ENCODE measurements at places on chromosomes 2 and 18.

- DNase-seq, result peak; percentile 79
Observed at GRCh38 chr2:106115250-106115649, 78.9 kb downstream of the UXS1 start.

DNA sequence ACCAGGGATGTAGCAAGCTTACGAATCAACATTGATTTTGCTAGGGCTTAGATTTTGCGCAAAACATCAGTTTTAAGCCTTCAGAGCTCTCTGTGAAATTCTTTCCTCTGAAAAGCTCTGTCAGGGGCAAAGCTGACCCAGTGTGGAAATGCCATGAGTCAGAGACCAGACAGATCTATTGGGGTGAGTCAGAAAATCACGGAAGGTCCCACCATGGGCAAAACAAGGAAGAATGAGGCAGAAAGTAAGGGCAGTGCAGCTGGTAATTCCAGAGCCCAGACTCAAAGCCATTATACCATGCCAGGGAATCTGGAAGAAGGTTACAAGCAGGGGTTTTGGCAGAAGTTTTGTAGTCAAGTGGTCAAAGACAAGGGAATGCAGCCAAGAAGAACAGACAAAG is 256.6 kb upstream of the CTAGE1 start:
- peak; percentile 98 for DNase-seq

- DNase-seq, result no peak
Observed at GRCh38 chr18:48828691-48829442, 121.9 kb downstream of the SMAD7 start.

GRCh38 chr18:38572554-38573111 is 1007.0 kb upstream of the CELF4 start:
- DNase-seq, result no peak

DNA sequence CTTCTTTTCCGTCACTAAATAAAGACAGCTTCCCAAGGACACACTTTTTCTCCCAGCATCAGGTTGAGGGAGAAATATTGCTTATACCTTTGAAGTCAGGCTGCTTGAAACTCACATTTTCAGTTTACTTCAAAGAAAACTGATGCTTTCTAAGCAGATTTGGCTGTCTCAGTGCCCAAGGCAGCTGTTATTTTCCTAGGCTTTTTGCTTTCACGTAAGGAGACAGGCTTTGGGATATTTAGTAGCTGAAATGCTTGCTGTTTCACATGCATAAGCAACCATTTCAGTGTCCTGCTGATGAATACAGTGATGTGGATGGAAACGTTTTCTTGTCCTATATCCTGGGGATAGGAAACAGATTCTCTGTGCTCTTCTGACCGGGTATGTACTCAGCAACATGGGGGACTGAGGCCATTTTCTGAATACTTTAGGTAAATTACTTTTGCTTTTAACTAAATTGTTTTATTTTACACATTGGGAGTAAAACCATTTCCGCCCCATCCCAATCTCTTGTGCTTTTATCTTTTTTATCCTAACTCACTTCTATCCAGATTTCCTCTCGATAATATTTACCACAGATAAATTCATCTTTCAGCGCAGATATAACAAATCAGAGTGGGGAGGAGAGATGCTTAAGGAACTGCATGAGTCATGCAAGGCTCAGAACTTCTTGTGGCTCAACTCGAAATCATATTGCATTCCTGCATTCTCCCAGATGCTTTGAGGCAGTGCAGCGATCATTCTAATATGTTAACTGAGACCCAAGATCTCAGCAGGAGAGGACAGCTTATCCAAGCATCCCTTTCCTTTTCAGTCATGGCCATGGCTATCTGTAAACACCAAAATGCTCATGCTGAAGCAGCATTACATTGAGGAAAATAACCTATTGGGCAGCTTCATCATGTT is 22.2 kb downstream of the GALR1 start:
- peak; percentile 76 for DNase-seq

DNA sequence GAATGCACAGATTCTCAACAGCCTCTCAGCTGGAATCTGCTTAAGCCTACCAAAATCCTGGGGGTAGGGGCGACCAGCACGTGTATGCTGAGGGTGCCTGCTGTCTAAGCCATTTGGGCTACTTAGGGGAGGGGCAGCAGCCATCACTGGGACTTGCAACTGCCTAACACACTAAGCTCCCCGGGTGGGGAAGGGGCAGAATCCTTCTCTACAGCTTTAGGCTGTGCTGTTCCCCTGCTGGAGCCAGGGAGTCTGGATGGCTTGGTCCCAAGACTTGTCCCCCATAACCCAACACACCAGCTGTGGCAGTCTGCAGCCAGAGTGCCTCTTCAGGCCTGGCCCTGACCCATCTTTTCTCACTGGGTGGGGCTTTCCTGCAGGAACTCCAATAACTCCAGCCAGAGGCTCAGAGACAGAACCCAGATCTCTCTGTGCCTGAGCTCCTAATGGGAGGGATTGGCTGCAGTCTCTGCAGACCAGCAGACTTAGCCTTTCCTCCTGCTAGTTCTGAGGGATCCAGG is 305.4 kb upstream of the RND3 start:
- DNase-seq, result no peak

- DNase-seq, result no peak
Observed at GRCh38 chr18:56563568-56563967, 74.8 kb downstream of the TXNL1 start.

- DNase-seq, result no peak
Observed at GRCh38 chr18:51399491-51400122, 202.1 kb upstream of the MEX3C start.

DNA sequence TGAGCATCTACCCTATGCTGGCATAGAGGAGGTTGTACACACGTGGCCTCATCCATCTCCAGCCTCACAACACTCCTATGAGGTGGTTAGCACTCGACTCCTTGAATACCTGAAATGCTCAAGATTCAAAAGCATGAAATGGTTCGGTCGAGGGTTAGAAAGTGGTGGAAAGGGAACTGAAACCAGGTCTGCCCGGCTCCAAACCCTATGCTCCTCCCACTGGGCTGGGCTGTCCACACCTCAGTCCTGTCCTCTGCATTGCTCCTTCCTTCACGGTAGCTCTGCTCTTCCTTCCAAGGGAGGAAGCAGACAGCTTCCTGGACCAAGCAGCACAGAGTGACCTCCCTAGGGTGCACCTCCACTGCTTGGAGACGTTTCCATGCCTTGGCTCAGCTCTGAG is 565.2 kb upstream of the ID2 start:
- DNase-seq, result no peak

DNA sequence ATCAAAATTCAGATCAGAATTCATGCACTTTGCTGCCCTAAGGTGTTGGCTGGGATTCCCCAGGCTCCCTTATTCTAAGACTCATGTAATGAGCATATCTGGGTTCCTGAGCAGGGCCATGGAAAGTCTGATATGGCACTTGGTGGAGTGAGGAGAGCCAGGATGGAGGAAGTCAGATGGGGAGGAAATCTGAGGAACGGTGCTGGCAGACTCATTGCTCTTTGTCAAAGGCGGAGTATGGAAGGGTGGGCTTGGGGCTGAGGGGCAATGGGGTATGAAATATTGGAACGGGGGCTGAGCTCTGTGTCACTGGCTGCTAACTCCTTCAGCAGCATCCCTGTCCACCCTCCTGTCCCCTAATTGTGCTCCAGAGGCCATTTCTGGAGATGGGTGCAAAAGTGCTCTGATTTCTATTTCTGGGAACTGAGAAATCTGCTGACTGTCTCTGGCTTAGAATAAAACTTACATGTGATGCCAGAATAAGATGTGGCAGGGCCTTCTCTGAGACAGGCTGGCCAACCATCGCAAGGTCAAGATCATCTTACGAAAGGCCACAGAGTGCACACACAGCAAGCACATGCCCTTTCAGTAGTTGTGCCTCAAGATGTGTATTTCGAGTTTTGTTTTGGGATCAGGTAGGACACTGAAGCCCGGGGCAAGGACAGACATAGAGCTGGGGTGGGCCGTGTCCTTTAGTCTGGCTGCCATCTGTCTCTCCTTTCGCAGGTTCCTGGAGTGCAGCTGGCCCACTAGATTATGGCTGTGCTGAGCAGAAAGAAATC is 480.0 kb upstream of the HS6ST1 start:
- no peak for DNase-seq

- DNase-seq, result no peak
Observed at GRCh38 chr2:170258382-170258781, 80.4 kb downstream of the MYO3B start.

GRCh38 chr2:112259509-112260294 is 4.9 kb upstream of the ZC3H8 start:
- peak; percentile 73 for DNase-seq

- peak; percentile 78 for DNase-seq
Observed at GRCh38 chr18:62069556-62069955, 117.3 kb downstream of the PIGN start.

DNA sequence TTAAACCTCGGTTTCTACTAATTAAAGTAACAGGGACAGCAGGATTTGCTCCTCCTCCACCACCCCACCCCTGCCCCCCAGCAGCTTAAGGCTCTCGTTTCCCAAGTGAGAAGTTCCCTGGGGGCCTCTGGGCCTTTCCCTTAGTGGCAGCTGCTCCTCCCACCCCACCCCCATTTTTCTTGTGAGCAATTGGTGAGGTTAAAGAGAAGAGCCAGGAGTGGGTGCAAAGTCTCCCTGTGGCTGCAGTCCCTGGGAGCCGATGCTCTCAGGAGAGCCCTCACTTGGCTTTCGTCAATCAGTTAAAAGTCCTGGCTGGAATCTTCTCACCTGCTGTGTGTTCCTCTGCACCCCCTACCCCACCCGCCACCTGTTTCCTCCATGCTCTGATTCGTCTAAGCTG is 48.7 kb upstream of the AGAP1 start:
- DNase-seq, result no peak

- DNase-seq, result no peak
Observed at GRCh38 chr2:13696601-13697000, 935.9 kb upstream of the LRATD1 start.

DNA sequence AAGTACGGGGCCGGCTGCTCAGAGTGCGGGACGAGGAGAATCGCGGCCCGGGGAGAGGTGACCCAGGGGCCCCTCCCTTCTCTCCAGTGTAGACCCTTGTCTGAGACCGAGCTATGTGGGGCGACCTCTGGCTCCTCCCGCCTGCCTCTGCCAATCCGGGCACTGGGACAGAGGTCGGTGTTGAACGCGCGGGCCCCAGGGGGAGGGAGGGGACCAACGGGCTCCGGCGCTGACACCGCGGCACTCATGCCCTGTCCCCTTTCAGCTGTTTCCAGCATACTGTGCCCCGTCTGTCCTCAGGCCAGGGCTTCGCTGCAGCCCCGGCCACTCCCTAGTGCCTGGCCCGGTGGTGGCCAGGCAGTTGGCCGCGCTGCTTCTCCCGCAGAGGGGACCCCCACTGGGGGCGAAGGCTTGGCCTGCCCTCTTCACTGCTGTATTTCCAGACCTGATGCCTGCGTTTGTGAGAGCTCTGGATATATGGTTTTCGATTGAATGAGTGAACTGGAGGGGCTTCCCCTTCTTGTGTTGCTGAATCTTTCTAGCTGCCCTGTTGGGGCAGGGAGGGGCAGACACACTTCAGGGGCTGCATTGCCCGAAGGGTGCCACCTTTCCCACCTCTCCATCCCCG is 809 bp downstream of the DBI start:
- DNase-seq, result peak; percentile 8

DNA sequence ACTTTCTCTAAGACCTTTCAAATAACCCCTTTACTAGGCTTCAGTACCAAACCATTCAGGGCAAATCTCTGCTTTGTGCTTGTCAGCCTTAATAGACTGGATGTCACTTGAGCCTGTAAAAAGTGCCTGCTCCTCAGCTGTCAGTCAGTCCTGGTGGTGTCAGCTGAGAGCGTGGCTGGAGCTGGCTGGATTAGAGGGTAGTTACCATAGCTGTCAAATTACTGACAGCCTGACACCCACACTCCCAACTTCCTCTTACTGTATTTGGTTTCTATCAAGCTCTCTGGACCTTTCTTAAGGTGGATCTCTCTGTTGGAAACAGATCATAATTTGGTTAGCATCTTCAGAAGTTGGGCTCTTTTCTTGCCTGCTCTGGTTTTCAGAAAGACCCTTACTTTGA is 371.4 kb upstream of the ATP5MC3 start:
- DNase-seq, result no peak

DNA sequence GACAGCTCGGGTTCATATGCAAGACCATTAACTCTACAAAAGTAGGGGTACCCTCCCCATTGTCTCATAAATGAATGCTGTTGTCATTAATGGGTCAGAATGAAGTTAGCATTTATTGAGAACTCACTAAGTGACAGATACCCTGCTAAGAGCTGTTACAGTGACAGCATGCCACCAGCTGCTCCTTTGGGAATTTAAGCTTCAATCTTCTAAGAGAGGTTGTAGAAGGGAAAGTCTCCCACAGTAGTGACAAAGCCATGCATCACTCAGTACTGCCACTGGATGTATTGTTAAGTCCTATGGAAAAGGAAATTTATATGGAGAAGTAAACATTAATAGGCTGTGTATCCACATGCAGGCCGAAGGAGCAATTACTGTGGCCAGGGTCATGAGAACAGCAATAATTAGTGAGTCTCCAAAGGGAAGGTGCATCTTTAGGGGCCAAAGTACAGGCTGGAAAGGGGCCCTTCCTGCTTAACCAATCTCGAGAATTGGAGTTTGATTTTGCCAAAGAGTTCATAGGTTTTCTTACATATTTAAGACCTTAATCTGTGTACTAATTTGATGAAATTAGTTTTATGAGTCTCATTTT is 64.5 kb upstream of the FAM124B start:
- DNase-seq, result no peak

GRCh38 chr2:224884188-224884587 is 158.1 kb downstream of the DOCK10 start:
- DNase-seq, result peak; percentile 84
